ENCODE measurements at places on chromosomes 4 and X. TPM values are rescaled to one million over a fixed set of nuclear protein-coding genes. Genes with fewer than 3 reads are reported as not detected.

DNA sequence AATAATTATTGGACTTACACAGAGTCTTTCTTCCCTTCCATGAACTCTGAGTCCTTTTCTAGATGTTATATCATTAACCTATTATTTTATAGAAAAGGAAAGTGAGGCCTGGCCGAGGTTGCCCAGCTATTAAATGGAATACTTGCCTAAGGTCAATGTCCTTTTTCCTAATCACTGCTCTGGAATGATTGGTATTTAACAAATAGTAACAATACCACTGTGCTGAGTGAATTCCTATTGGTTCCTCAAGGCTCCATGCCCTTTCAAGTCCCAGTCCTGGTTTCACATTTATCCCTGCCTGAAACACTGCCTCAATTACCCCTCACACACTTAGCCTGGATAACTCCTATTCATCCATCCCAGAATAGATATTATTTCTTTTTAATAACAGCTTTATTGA lies 6.2 kb downstream of the TCEAL9 start:
- DNase-seq, result no peak

DNA sequence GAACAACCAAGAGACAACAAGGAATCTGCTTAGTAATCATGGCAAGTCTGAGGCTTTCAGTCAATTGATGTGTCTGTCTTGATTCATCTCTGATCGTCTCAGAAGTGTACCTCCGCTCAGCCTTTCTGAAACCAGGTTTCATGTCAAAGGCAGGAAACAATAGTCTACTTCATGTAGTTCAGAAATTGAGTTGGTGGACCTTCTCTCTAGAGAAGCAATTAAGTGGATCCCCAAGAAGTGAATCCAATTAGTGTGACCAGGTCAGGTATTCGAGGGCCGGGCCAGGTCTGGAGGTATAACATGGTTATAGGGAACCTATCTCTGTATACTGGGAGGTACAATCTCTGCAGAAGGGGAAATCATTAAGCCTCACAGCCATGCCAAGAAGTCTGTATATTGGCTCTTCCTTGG lies 32.0 kb downstream of the DAPP1 start:
- no peak for DNase-seq

DNA sequence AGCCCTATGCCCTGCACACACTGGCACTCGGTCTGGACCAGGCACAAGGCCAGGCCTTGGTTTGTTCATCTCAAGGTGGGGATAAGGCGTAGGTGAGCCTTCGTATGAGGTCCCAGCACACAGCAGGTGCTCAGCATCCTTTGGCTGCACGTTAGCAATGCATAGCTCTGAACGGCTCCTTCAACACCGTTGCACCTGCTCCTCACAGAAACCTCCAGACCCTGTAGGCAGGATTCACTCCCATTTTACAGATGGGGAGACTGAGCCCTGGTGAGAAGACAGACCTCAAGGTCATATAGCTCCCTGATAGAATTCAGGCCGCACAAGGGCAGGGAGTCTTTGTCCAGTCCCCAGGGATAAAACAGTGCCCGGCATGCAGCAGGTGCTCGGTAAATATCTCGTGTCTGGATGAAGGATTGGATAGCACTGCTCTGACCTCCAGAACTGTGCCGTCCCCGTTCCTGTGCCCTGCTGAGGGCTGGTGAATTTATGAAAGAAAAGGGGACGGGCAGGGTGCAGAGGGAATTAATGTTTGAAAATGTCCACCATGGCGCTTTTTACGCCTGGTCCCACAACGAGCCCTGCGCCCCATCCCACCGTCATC lies 2.4 kb downstream of the PPP2R2C start:
- DNase-seq, result no peak

DNA sequence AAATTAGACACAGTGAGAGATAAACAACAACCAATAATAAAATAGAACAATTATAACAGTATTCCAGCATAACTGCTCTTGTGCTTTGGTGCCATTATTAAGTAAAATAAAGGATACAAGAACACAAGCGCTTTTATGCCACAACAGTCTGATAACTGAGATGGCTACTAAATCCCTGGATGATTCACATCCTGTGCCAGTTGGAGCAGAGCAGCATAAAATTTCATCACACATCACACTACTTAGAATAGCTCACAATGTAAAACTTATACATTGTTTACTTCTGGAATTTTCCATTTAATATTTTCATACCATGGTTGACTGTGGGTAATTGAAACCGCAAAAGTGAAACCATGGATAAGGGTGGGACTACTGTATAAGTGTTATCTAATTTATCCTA lies 399.9 kb upstream of the CNKSR2 start:
- no peak for DNase-seq

DNA sequence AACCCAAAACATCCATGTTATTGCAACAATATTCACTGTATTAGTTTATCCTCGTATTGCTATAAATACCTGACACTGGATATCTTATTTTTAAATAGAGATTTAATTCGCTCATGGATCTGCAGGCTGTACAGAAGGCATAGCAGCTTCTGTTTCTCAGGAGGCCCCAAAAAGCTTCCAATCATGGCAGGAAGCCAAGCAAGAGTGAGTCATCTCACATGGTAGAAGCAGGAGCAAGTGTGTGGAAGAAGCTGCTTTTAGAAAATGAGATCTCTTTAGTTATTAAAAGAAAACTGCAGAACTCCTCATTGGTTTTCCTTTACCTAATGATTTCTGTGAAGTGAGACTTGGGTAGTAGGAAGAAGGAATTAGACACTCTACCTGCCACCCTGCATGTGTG lies 16.4 kb downstream of the ZNF732 start:
- no peak for DNase-seq

GRCh38 chr4:163484906-163485305 lies 9.6 kb upstream of the TMA16 start:
- DNase-seq, result peak; percentile 71

DNA sequence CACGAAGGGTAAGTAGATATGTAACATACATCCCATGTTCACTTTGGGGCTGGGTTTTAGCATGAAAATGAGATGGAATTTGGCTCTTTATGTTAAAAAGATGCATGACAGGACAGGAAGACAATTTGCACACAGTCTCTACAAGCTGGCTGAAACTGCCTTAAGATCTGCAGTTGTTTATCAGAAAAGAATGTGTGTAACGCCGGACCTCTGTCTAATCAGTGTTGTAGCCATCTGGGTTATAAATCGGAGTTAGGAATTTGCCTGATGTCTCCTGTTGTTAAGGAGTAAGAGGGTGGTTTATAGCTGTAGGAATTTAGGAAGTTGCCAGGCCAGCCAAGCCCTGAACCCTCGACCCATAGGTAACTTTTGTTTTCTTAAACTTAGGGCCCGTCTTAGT lies 562.9 kb upstream of the FAT1 start:
- DNase-seq, result no peak

- DNase-seq, result no peak
Measured at GRCh38 chr4:127558088-127558487, 74.7 kb upstream of the INTU start.

- DNase-seq, result no peak
Measured at GRCh38 chr4:16764622-16765021, 133.8 kb downstream of the LDB2 start.

DNA sequence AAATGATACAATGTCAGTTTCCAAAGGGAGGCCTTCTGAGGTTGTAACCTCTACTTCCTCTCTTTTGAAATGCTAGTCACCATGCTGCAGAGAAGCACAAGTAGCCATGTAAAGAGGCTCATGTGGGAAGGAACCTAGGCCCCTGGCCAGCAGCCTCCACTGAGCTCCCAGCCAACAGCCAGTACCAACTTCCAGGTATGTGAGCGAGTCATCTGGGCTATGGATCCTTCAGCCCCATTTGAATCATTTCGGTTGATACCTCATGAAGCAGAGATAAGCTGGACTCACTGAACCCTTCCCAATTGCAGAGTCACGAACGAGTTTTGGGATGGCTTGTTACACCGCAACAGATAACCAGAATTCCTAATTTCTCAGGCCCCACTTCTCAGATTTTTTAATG lies 187.0 kb upstream of the LDB2 start:
- no peak for DNase-seq

The KLKB1 gene
- 1.1 TPM for total RNA-seq

- DNase-seq, result no peak
Measured at GRCh38 chr4:81758574-81759264, 287.0 kb upstream of the RASGEF1B start.

The MAGEB2 gene
- total RNA-seq, result not detected

The LARP1B gene
- 27.5 TPM for total RNA-seq

The SOWAHB gene
- 24.8 TPM for total RNA-seq

DNA sequence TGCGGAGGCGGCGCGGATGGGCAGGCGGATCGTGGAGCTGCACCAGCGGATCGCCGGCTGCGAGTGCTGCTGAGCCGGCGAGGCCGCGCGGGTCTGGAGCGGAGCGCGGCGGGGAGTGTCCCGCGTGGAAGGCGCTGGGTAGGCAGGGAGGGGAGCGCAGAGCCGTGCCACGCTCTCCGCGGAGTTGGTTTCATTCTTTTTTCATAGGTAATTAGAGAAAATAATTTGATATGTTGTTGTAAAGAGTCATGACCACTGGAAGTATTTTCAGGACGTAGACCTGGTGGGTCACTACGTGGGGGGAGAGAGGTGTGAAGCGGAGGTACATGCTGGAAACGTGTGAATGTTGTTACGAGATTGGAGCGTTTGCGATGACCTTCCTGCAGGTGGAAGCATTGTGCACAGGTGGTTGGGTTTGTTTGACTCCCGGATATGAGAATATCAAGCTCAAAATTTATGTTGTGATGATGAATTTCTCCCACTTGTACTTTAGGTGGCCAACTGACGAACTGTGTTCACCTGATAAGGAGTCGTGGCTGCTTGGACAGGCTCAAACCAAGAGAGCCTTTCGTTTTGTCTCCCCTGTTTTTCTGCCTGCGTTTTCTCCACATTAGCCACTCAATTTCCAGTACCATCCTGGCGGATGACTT lies 19.1 kb upstream of the S100P start:
- peak; percentile 72 for DNase-seq

DNA sequence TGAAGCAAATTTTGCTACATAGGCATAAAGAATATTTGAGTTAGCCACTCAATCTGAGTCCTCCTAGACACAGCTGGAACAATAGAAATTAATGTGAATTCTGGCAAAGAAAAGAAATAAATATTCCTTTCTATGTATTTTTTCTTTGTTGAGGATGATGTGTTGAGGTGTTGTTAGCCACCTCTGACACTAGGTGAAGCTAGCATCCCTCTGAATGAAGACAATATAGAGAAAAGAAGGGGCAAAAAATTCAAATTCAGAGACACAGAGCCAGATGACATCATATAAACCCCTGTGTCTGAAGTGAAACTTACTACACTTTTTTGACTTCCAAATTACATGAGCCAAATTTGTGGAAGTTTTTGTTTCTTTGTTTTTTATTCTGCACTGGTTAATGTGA lies 34.6 kb upstream of the TMPRSS11D start:
- no peak for DNase-seq

The GPR82 gene
- total RNA-seq, result 1.3 TPM

GRCh38 chr4:12880844-12881243 lies 603.3 kb downstream of the RAB28 start:
- DNase-seq, result no peak

DNA sequence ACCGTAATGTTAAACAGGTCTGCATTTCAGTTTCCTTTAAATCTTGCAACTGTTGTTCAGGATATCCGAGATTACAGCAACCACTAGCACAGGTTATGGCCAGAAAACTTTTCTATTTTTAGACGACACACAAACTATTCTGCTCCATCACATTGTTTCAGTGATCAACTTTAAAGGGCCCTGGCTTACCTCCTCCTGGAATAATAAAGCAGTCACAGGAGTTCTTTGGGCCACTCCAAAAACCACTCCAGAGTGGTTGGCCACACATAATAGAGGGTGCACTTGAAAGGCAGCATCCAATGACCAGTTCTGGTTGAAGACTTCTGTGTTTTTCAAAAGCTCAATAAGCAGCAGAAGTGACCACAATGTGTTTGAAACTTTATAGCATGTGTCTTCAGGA lies 118.9 kb downstream of the RAB28 start:
- DNase-seq, result no peak

DNA sequence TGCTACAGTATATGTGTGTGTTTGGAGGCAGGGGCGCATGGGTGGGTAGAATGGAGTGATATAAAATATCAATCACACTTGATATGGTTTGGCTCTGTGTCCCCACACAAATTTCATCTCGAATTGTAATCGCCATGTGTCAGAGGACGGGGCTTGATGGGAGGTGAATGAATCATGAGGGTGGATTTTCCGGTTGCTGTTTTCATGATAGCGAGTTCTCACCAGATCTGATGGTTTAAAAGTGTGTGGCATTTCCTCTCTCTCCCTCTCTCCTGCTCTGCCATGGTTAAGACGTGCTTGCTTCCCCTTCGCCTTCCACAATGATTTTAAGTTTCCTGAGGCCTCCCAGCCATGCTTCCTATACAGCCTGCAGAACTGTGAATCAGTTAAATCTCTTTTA lies 14.8 kb downstream of the SOWAHB start:
- no peak for DNase-seq

DNA sequence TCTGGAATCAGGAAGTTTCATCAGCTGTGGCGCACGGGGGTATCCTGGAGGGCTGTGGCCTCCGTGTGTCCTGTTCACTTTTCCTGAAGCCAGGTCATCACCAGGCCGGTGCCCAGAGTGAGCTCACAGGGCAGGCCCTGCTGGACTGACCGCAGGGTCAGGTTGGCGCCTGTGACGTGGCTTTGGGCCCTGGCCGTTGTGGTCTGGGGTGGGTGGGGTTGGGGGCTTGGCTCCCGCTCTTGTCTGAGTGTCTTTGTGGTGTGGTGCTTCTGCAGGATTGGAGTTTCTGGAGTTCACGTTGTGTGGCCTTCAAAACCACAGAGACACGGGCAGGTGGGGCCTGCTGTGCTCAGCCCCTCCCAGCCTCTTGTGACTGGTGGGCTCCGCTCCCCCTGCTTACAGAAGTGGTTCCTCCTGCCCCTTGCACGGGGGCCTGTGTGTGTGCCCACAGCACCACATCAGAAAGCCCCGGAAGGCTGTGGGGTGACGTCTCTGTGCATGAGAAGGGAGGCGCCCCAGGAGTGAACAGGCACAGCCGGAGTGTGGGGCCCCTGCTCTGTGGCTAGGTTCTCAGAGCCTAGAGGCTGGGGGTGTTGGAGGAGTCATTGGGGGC lies 9.5 kb downstream of the RGS12 start:
- DNase-seq, result peak; percentile 67

The PABPC5 gene
- total RNA-seq, result 2.8 TPM

The RTL5 gene
- 0.75 TPM for total RNA-seq

DNA sequence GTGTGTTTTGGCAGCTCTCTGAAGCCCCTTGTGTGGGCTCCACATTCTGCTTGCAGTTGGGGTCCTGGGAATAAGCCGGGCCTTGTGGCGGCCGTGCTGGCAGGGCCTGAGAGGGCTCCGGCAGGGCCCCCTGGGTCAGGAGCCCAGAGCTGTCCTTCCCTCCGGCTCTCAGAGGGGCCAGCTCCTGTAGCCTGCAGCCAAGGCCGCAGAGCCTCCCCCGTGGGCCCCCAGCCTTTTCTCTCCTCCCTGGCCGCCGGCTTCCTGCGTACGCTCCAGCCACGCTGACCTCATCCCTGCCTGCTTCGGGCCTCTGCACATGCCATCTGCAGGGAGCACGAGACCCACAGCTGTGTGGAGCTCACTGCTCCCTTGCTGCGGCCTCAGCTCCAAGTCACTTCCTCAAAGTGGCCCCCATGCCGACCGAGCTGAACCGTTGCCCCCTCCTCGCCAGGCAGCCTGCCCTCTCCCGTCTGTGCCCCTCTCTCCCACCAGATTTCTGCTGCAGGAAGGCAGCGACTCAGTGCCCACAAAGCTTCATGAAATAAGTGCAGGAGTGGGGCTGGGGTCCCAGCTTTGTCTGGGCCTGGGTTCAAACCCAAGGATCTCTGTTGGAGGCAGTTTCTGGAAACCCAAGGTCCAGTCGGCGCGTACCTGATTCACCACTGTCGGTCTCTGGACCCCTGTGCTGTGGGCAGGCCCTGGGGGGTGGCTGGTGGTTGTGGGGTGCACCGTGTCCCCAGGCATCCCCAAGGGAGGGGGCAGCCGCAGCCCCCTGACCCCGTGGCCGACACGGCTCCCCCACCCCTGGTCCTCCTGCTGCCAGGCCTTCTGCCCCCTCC lies 57.1 kb upstream of the NKX1-1 start:
- no peak for DNase-seq
